ENCODE measurements at places on chromosomes 13 and 19.

GRCh38 chr13:89514534-89515312, 1832.8 kb upstream of the MIR17HG start:
- no peak for DNase-seq

- no peak for DNase-seq
Measured at GRCh38 chr13:109678459-109678858, 107.9 kb downstream of the IRS2 start.

GRCh38 chr19:3625996-3626472, 556 bp downstream of the CACTIN start:
- no peak for DNase-seq

GRCh38 chr19:616747-617526, 16.4 kb downstream of the POLRMT start:
- no peak for DNase-seq

GRCh38 chr13:25177636-25178035, 5.5 kb upstream of the AMER2 start:
- no peak for DNase-seq

GRCh38 chr19:42140125-42140754, 8.0 kb upstream of the POU2F2 start:
- peak; percentile 43 for DNase-seq

GRCh38 chr13:32956595-32956933, 59.7 kb upstream of the KL start:
- DNase-seq, result no peak

- no peak for DNase-seq
Measured at GRCh38 chr13:113558461-113558860, 26.1 kb upstream of the TFDP1 start.

DNA sequence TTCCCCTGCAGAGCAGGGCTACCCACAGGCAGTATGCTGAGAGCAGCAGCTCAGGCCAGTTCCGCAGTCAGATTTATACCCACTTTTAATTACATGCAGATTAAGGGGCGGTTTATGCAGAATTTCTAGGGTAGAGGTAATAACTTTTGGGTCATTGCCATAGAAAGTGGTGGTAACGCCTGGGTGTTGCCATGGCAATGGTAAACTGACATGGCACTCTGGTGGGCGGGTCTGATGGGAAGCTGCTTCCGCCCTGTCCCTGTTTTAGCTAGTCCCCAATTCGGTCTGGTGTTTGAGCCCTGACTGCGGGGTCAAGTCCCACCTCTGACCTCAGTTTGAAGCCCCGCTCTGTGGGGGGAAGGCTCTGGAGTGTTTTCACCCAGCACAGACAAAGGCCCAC, 141.1 kb upstream of the VSTM2B start:
- DNase-seq, result no peak

DNA sequence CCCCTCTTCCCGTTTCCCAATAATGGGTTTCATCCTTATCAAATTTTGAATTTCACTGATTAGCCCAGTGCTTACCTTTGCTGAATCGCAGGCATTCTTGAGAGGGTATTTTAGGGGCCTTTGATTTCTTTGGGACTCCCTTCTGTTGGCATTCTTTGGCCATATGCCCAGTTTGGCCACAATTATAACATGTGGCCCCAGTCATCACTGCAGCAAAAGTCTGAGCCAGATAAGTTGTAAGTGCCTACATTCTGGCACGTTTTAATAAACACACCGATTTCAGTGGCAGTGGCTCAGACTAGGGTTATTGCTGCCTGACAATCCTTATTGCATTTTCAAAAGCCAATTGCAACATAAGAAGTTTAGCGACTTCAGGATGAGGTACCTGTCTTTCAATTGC, 41.4 kb downstream of the ZNF726 start:
- no peak for DNase-seq

DNA sequence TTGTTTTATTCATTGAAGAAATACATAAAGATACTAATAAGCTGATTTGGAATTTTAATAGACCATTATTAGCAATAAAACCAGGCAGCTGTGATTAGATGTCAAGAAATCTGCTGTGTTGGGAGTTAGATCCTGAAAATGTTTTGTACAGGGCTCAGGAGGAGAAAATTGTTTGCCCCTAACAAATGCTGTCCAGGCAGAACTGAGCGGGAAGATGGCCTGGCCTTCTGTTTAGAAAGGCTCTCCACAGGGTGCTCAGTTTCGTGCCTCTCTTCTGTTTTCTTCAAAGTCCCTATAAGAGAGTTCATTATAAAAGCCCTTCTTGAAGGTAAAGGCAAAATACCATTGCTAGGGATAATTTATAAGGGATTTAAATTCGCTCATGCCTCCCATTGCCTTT, 64.1 kb downstream of the ERCC5 start:
- DNase-seq, result no peak

DNA sequence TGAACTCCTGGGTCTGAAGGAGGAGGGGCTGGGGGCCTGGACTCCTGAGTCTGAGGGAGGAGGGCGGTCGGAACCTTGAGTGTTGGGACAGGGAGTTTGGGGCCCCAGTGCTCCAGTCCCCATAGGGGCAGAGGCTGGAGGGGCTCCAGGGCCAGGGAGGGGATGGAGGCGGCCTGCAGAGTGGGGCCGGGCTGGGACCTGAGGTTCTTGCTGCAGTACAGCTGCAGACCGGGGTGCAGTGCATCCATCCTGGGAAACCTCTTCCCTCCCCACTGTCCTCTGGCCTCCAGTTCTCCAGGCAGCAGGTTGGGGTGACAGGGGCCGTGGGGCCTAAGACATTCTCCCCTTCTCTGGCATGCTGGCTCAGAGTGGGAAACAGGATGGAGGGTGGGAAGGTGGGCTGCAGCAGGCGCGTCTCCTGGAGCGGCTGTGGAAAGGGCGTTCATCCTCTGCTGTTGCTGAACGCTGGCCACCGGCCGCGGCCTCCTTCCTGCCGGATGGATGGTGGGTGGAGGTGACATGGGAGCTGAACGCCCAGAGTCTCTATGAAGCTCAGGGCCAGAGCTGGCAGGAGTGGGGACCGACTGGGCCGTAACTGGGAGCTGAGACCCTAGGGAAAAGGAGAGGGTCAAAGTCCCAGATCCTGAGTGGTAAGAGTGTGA, 1.6 kb downstream of the BRSK1 start:
- no peak for DNase-seq

DNA sequence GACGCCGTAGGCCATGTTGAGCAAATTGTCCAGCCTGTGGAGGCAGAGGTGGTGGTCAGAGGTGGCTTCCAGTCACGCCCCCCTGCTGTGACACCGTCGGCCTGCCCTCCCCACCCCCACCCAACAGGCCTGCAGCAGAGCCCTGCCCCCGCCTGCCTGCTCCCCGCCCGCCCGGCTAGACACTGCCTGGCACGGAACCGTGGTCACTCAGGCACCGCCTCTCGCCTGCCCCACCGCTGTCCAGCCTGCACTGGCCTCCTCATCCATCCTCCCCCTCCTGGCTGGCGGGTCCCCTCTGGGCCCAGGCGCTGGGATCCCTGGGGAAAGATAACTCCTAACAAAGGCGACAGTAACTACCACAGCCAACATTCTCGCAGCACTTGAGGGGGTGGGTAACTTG, 21.7 kb downstream of the PRKCSH start:
- DNase-seq, result no peak

DNA sequence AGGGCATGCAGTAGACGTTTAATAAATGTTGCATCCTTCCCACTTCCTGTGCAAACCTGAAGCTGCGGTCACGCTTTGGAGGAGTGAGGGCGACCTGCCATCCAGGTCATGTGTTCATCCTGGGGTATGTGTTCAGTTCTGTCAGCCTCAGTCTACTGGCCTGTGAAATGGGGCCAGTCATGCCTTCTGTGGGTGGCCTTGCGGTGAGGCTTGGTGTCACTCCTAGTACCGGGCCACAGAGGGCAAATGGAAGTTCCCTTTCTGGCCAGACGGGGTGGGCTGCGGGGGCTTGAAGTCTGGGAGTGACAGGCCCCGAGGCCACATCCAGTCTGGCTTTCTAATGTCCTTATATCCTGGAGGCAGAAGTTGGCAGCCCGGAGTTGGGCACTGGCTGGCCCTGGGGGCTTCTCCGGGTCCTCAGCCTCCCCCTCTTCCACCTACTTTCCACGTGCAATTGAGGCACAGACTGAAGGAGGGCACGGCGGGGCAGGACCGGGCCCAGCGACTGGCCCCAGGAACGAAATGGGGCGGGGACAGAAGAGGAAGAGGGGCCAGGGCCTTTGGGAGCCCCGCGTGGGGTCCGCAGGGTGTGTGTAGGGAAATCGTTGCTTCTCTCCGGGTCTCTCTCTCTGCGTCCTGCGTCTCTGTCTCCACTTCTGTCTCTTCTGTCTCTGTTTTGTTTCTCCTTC, 11.1 kb downstream of the PDE4A start:
- DNase-seq, result no peak

DNA sequence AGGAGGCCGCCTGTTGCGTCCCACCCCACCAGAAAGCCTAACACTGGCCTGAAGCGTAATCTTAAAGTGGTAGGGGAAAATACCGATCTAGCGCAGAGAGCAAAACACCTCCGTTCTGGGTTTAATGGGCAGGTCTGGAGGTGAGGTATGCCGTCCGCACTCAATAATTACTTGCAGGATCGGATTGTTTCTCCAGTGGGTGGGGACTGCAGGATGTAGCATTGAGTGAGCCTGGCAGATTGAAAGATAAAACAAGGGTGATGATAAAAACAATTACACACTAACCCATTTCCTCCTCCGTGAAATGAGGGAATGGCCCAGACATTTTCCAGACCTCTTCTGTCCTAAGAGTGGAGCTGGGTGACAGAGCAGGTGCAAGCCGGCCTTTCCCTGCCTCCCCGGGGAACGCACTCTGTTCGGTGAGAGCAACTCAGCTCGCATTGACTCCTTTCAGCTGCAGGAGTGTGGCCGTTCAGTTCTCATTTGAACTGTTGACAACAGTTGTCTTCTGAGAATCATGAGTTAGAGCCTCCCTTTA, 110.2 kb upstream of the DOCK9 start:
- no peak for DNase-seq

DNA sequence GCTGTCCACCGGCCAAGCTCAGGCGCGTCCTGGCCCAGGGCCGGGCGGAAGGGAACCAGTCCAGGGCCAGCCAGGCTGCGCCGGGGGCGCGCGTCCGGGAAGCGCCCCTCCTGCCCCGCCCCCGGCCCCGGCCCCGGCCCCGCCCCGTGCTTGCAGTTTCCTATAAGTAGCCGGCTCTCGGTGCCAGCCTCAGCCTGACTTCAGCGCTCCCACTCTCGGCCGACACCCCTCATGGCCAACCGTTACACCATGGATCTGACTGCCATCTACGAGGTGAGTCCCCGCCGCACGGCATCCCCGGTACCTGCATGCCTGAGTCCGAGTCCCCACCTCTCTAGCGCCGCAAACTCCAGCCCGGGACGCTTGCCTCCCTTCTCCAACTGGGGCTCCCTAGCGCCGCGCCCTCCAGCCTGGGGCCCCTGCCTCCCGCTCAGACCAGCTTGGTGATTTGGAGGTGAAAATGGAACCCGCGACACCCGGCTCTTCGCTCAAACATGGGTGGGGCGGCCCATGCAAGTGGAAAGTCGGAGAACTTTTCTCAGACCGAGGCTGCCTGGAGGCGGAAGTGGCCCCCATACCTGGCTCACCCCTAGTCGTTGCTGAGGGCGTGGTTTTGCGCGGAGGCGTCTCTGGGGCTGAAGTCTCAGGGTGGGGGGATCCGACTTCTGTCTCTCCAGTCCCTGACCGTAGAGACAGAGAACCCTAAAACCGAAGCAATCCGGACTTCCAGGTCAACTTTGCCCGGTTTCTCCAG, at the start of gene ZFP36:
TSS of gene ZFP36 (plus strand) at position 192 of the 754 bp plus-strand sequence. CDS start at position 250, 58 bp downstream.
- peak; percentile 80 for DNase-seq

DNA sequence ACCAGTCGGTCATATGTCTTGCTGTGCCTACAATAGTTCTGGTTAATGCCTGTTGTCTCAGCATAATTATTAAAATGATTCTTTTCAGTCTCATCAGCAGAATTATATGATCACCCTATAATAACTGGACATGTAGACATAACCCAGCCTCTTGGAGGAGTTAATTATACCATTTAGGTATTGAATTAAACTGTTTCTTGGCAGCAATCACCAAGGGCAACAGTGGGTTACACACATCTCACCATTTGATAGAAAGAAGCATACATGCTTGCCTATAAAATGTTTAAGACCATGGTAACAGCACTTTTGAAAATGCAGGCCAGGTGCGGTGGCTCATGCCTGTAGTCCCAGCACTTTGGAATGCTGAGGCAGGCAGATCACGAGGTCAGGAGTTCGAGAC, 184.6 kb downstream of the RGCC start:
- no peak for DNase-seq

DNA sequence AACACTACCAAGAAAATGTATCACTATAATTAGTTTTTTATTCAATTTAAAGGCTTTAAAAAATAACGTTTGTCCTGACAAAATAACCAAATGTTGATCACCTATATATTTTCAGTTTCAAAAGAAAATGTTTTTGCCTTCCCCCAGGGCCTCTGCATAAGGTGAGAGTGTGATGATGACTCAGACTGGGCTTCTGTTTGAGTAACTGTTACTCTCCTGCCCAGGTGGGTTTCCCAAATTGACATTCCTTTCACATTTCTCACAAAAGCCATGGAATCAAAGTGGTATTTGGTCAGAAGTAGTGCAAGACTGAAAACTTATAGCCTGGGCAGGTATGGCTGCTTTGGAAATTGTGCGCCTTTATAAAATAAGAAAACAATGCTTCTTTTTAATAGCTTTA, 180.6 kb downstream of the COG6 start:
- no peak for DNase-seq

DNA sequence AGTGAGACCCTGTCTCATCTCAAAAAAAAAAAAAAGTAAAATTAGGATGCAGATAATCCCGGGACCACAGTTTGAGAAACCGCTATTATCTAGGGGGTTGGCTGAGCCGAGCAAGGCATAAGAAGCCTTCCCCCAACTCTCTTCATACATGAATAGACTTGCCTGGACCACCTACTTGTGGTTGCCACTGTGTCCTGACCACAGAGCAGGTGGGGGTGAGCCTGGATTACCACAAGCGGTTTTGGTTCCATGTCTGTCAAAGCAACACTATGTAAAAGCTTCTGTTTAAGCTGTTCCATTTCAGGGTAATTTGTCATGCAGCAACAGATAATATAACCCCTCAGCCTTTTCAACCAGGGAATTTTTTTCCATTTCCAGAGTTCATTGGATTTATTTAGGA, 3.3 kb upstream of the NAPA start:
- no peak for DNase-seq

GRCh38 chr19:56356944-56357343, 36.4 kb downstream of the ZNF582 start:
- no peak for DNase-seq

GRCh38 chr13:27968316-27969081, 616 bp downstream of the CDX2 start:
- DNase-seq, result no peak

DNA sequence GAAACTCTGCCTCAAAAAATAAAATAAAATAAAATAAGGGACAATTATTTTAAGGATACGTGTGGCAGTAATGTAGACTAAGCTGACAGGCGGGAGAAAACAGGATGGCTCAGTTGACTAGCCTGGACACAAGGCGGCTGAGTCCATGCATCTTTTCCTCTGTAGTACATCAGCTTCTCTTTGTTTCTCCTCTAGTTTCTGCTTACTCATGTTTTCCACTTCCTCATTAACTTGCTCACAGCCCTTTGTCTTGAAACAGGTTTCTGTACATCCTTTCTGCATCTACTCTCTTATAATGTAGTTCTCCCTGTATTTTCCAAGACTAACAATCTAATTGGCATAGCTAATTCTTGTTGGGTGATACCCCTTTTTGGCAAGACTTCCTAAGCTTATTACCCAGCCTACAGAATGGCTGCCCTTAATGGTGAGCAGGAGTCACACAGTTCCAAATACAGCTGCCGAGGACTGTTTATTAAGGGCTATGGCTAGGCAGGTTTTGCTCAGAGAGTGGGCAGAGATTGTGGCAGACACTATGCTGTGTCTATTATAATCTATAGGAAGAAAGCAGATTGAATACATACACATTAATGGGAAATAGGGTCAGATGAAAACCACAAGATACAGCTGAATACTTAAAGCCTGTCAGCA, 58.7 kb upstream of the KLF5 start:
- peak; percentile 6 for DNase-seq
